ENCODE measurements at places on chromosomes 2 and 18.

DNA sequence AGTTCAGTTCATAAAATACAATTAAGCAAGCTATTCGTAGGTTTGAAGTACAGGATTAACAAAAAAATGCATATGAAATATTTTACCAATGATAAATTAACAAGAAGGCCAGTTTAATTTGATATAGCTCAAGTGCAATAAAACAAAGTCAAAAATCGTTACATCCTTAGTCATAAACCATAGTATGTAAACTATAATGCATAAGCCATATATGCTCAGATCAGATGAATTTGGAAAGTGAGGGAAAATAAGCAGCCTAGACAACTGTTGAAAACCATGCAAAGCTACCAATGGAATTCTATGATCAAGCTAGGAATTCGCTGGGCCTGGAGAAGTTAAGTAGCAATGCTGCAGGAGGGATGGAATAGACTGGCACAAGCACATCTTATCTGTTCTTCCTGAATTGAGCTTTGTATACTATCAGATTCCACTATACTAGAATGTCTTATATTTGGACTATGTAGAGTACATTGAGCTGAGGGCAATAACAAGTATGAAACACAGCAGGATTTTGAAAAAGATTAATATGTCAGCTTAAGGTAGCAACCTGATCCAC, 682.0 kb downstream of the IRS1 start:
- DNase-seq: no peak

GRCh38 chr2:21381421-21381820, 257.7 kb downstream of the TDRD15 start:
- no peak for DNase-seq

DNA sequence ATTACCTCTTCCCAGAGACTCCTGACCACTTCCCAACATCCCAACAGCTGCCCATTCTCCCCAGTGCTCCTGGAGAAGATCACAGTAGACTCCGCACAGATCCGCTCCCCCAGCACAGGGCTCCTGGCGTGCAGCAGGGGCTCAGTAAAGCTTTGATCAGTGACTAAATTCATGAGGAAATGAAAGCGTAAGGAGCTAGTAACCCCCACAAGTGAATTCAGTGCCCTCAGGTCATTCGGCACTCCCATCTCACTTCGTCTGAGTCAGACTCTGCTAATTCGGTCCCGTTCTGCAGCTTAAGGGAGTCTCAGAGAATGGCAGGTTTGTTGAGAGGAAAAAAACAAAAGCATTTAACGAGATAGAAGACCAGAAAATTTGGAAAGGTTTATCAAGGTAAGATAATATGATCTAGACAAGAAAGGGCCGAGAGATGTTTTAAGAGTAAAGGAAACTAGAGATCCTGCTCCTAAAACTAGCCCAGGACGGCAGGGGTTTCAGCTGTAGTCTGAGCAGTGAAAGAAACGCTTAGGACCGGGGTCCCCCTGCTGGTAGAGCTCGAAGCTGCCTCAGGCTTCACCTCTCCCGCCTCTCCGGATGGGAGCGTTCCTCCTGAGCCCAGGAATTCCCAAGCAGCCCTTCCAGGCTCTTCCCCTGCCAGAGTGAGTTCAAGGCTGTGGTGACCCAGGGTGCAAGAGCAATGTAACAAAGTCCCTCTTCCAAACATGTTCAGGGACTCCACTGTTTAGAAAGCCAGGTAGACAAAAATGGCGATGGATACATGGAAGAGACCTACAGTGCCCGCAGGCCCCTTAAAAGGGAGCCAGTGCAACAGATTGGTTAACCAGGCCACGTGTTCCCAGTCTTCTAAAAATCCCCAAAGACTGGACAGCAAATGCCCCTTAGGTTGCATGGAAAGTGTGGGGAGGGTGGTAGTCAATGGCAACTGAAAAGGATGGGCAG, 127.3 kb downstream of the DNER start:
- peak; percentile 81 for DNase-seq

DNA sequence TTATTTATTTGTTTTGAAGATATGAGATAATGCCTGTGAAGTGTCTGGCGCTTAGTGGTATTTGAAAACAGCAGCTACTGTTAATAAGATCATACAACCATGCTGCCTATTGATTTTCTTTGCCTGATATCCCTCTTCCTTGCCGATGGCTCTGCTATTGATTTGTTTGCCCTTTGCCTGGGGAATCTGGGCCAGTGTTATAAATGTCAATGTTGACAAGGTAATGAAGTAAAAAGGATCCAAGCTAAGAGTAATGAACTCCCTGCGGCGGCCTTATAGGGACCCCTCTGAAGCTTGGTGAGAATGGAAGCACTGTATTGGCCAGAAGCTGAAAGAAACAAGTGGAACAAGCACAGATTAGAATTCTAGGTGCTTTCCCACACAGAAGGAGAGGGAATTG, 854.6 kb downstream of the CNTNAP5 start:
- DNase-seq: no peak

DNA sequence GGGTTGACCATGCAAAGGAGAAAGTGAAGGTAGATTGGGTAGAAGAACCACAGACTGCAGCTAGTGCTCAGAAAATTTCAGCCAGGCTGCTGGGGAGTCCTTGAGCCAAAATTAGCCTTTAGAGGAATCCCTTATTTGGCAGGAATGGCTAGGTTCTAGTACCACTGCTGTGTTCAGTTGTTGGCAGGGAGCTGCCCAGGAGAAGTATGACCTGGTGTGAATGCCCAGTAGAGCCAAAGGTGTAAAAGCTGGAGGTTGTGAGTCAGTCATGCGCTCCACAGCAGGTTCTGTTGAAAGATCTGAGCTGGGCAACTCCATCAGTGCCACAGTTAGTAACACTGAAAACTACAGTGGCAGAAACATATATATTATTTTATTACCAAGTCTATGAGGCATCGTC, 36.4 kb upstream of the TBR1 start:
- DNase-seq: no peak

GRCh38 chr2:45763255-45763654, 111.8 kb downstream of the PRKCE start:
- no peak for DNase-seq

- no peak for DNase-seq
Measured at GRCh38 chr18:51383711-51384110, 186.2 kb upstream of the MEX3C start.

- DNase-seq: peak; percentile 71
Measured at GRCh38 chr18:9913526-9914333, at the start of gene VAPA. VAPA (plus strand) TSS chr18:9914016; CDS start chr18:9914257, 241 bp downstream.

DNA sequence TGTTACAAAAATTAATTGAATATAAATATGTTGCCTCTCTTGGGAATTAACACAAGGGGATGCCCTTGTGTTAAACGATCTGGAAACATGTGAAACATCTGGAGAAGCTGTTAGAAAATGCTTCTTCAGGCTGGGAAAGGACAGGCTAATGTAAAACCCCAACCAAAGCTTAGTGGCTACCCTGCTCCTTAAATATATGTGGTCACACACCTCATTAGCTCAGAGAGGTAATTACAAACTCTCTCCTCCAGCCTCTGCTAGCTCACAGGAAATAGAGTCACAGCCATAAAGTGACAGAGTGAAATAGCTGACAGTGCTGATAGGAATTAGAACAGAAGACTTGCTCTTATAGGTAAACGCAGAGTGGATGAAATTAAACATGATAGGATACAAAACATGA, 155.9 kb downstream of the RAB3GAP1 start:
- DNase-seq: no peak

- DNase-seq: peak; percentile 37
Measured at GRCh38 chr2:44686561-44686960, 254.9 kb upstream of the SIX3 start.

GRCh38 chr18:61955644-61956043, 62.8 kb upstream of the RNF152 start:
- DNase-seq: no peak

- DNase-seq: no peak
Measured at GRCh38 chr2:157923598-157924217, 47.6 kb upstream of the ACVR1 start.

DNA sequence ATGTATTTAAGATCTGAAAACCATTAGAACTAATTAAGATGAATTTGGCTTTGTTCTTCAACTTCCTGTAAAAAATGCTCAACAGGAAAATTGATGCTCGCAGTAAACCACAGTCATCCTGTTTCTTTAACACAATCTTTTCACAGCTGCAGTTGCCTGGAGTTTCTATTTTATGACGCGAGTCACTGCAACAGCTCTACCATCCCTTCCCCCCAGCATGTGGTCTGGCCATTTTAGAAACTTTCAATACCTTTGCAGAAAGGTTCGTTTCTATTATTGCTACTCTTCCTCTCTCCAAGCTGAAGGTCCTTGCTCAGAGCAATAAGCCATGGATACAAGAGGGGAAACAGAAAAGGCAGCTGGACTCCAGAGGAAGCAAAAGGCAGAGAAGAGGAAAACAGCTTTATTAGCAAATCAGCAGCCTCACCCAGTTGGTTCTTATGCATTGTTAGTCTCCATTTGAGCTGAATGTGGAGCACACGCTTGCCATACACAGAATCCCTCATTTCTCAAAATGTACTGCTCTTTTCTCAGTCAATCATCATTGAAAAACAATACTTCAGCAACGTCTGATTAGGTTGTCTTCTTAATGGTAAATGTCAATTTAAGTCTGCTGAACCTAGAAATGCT, 3.9 kb downstream of the WIPF1 start:
- peak; percentile 46 for DNase-seq

- no peak for DNase-seq
Measured at GRCh38 chr2:27369471-27370025, 590 bp downstream of the EIF2B4 start.

DNA sequence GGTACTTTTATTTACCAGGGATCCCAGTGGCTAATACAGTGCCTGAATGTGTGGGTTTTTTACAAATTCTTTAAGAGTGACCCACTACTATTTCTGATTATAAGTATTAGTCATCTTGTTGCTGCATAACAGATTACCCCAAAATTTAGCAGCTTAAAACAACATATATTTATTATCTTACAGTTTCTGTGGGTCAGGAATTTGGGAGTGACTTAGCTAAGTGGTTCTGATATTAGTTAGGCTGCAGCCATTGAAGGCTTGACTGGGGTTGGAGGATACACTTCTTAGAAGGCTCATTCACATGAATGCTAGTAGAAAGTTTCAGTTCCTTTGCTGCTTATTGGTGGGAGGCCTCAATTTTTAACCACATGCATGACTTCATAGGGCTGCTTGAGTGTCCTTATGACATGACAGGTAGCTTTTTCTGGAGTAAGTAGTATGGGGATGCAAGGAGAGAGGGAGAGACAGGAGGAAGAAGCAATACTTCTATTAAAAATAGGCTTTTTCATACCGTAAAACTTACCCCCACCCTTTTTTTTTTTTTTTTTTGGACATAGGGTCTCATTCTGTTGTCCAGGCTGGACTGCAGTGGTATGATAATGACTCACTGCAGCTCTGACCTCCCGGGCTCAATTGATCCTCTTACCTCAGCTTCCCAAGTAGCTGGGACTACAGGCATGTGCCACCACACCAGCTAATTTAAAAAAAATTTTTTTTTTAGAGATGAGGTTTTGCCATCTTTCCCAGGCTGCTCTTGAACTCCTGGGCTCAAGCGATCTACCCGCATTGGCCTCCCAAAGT, 13.3 kb upstream of the POLE4 start:
- DNase-seq: no peak

GRCh38 chr18:65983750-65984149, 232.9 kb downstream of the CDH7 start:
- DNase-seq: no peak

DNA sequence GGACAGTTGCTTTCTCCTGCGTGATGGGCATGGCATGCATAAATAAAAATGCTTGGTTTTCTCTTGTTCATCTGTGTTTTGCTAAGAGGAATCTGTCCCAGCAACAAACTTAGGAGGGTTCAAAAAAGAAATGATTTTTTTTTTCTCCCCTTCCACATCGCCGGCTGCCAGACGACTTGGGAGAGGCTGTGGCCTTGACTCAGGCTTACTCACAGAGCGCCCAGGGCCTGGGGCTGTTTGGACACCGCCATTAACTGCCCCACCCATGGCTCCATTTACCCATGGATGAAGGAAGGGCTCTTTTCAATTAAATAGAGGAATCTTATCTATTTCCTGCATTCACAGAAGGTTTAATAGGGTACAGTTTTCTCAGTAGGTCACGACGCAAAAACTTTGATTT, 22.3 kb upstream of the SERPINB5 start:
- DNase-seq: no peak

DNA sequence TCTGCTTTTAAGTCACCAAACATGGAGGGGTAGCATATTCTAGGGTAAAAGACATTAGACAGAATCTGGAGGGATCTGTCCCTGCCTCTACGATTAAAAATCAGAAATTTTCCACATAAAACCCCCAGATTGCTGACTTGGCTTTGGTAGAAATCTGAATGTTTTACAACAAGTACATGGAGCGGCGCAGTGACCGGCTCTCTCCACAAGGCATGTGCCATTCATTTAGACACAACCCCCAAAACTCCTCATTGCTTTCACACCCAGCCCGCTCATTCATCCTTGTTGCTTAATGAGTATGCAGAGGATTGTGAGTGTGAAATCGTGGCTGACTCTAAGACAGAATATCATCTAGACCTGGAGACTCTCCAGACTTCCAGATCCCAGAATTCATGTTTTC, 140.6 kb downstream of the CNTNAP5 start:
- DNase-seq: no peak

DNA sequence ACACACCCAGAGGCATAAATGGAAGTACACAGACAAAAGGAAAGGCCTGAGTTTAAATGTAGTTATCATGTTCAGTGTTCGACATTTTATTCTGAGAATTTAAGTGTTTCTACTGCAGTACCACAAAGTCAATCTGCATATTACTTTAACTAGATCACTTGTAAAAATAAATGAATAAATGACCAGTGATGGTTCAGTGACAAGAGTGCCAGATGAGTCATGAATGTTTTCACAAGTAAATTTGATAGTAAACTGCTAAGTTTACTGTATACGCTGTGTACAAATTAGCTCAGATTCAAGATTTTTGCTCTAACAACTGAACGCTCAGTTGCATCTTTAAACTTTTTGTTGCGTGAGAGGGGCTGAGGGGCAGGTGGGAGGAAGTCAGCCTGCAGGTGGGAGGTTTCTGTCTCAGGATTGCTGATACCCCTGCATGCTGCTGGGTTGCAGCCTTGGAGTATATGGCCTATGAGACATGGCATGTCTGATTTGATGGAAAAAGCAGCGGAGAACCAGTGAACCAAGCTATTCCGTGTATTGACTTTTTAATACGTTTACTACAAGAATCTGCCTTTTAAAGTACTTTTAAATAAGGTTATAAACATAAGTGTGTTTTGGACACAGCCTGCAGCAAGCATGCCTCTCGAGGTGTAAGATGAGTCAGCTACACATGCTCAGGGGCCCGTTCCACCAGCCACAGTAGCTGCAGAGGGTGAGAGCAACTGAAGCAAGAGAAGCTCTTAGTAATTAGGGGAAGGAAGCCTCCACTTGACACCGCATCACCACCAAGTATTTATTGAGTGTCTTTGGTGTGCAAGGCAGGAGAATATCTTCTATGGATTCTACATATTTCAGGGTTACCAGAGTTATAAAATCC, 245.1 kb downstream of the NEDD4L start:
- DNase-seq: no peak

- no peak for DNase-seq
Measured at GRCh38 chr2:123935405-123935804, 89.7 kb upstream of the CNTNAP5 start.

- no peak for DNase-seq
Measured at GRCh38 chr2:46075848-46076247, 221.4 kb upstream of the EPAS1 start.

Data from HS-5 (cell line).